Inflammatory macrophage (primary cell): ENCODE measurements at places on chromosomes 2 and 18.

DNA sequence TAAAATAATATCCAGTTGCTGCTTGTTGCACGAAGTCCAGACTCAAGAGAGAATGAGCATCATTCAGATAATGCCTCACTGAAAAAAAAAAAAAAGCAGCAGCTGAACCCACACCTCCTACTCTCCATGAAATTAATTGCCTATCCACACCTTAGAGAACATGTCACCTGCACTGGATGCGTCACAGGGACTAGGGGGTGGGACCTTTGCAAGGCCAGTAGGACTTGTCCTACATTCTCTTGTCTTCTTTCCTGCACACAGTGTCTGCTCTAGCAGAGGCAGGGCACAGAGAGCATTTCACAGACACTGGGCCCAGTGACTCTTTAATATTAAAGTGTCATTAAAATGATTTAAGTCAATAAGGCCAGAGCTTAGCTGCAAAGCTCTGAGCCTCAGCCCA is at the start of gene ABCA12:
Gene ABCA12 (minus strand): TSS at position 148 of the 400 bp plus-strand sequence. CDS start 418 bp downstream, outside the sequence.
- DNase-seq, result no peak

- DNase-seq, result no peak
Measured at GRCh38 chr2:857081-857480, 93.6 kb upstream of the SNTG2 start.

- peak; percentile 90 for DNase-seq
Measured at GRCh38 chr2:27703638-27704341, 40.1 kb downstream of the SLC4A1AP start.

GRCh38 chr2:177543007-177543760 is 150.6 kb downstream of the AGPS start:
- no peak for DNase-seq

- DNase-seq, result no peak
Measured at GRCh38 chr2:119439574-119440500, 8.2 kb downstream of the TMEM37 start.

GRCh38 chr2:134586326-134586965 is 132.4 kb downstream of the TMEM163 start:
- peak; percentile 91 for DNase-seq

GRCh38 chr2:157269922-157270321 is 12.4 kb downstream of the GALNT5 start:
- DNase-seq, result no peak

DNA sequence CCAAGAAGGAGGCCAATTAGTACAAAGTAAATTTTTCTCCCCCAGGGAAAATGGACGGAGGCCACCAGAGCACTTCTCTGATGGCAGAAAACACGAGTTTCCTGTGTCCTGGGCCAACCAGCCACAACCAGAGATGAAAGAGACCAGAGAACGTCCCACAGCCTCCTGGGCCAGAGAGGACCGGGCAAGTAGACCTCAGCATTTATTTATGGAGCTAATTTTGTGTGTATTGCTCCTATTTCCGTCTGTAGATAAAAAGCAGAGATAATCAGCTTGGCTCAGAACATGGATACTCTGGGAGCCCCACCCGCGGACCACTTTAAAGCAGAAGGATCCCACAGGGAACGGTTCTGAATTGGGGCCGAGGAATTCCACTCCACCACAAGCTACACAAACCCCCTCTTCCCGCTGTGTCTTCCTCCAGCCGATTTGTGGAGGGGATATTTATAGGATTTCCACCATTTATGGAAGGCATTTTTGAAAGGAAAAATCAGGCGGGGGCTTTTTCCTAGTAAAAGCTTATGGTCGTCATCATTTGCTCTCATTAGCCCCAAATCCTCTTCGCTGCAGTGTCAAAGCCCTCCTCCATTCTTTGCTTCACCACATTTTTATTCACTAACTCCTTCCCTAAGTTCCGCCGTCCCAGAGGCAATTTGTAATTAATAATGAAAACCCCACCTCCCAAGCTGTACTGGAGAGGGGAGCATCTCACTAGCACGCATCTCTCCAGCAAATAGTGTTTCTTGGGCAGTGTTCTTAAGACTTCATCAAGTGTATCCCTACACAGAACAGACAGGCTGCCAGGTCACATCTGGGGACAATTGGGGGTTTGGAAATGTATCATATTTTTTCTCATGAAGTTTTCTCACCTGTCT is 43.7 kb upstream of the TWIST2 start:
- no peak for DNase-seq

DNA sequence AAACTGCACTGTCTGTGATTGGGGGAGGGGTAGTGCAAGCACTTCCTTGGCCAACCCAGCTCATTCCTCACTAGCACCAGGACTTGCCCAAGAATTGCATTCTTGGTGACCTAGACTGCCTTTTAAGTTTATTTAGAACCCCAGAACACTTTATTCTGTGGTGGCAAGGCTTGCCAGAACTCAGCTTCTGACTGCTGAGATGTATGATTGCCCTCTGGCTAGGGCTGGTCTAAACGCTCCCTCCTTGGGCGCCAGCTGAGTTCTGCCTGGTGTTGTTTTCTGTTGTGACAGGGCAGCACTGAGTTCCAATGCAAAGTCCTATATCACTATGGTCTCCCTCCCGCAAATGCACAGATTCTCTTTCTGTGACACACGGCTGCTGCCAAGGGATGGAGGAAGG is 247.7 kb downstream of the ZNF385B start:
- DNase-seq, result no peak

GRCh38 chr2:233363744-233364235 is 9.5 kb downstream of the DGKD start:
- no peak for DNase-seq

DNA sequence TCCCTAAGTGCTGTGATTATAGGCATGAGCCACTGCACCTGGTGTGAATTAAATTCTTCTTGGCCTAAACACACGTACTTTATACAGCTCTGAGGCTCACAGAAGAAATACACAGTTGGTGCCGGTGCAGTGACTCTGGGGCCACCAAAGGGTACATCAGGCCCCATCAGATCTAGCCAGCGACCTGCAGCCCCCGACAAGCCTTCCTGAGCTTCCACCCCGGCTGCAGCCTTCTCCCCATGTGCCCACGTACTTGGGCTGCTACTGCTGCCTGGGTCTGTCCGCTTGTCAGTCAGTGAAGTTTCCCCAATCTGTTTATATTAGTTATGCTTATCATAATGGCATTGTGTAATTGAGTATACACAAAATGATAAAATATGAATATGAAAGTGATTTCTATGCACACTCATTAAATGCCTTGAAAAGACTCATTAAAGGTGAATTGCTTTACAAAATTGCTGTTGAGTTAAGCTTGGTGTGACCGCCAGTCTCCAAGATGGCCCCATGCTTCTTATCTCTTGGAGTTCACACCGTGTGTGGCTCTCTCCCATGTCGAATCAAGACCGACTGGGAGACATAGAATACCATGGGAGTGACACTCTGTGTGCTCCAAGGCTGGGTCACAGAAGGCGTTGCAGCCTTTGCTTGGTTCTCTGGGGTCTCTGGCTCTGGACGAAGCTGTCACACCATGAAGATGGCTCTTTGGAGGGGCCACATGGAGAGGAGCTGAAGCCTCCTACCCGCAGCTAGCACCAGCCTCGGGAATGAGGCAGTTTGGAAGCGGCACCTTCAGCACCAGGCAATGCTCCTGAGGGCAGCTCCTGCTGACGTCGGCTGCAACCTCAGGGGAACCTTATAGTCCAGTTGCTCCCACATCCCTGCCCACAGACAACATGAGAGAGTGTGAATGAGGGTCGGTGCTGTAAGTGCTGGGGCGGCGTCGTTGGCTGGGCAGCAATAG is 29.2 kb upstream of the HPCAL1 start:
- DNase-seq, result no peak

DNA sequence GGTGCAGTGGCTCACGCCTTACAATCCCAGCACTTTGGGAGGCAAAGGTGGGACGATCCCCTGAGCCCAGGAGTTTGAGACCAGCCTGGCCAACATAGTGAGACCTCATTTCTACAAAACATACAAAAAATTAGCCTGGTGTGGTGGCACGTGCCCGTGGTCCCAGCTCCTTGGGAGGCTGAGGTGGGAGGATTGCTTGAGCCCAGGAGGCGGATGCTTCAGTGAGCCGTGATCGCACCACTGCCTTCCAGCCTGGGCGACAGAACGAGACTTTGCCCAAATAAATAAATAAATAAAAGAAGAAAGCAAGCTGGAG is 91.7 kb upstream of the SEC11C start:
- DNase-seq, result no peak
